ENCODE measurements at places on chromosomes 6 and 20.

GRCh38 chr6:51468704-51469103, 618.7 kb downstream of the PKHD1 start:
- no peak for DNase-seq

DNA sequence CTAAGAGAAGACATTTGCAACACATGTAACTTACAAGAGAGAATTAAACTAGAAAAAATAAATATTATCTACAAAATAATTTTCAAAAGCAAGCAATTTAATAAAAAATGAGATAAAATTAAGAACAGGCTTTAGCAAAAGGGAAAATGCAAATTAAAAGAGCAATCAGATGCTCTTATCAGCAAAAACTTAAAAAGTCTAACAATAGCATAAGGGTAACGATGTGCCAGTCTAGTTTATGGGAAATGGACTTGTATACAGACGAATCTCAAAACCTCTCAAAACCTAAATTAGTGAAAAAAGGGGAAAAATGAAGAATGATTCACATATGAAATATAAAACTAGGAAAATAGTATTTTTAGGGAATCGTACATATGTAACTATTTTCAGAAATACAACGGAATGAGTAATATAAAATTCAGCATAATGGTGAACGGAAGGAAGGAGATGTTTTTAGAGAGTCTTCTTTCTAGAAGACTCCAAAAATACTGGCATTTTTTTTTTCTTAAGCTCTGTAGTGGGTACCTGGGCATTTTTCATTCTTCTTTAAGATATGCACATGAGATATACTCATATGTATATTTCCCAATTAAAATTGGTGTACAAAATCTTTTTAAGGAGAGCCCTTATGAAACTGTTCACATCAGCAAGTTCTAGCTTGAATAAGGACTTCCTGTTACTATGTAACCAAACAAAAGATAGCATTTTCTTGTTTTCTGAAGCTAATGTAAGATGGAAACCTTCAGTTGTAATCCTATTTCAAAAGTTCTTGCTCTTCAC, 927 bp upstream of the MANEA start:
- DNase-seq = no peak

GRCh38 chr20:63128367-63128766, 87.6 kb downstream of the YTHDF1 start:
- DNase-seq = no peak

DNA sequence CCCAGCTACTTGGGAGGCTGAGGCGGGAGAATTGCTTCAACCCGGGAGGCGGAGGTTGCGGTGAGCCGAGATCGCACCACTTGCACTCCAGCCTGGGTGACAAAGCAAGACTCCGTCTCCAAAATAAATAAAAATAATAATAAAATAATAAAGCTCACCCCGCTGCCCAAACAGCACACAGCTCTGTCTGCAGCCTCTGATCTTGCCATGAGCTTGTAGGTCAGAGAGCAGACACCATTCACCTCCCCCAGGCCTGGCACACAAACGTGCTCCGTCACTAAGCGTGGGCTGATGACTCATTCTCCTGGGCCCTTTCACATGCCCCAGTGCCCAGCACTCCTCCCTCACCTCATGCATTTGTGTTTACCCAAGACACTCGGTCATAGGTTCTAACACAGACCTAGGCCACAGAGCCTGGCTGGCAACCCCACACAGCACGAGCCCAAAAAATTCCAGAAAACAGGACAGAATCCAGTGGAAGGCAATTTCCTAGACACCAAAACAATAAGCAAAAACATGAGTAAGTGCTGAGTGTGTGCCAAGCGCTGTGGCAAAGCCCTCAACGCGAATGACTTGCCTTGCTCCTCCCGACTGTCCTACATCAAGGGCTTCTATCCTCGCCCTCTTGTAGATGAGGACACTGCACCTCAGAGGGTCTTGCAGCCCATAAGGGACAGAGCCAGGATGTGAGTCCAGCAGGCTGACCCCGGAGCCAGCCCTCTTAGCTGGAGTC, 18.0 kb downstream of the ATP9A start:
- DNase-seq = peak; percentile 98

GRCh38 chr6:109782491-109782999, 91.4 kb downstream of the FIG4 start:
- no peak for DNase-seq

DNA sequence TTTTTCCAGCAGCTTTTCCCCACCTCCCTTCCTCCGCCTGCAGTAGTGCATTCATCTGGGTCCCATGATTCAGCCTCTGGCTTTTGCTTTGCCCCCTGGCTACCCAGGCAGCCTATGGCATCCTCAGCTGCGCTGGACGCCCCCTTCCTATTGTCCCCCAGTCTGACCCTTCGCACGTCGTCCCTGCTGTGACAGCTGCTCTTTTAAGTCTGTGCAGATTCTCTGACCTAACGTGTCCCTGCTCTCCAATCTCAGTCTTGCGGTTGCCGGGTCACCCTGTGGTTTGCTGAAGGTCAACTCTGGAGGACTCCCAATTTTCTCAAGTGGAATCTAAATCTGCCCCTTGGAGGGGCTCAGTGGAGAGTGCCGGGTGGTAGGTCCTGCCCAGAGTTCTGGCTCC, 294.3 kb downstream of the CDC5L start:
- DNase-seq = peak; percentile 29

GRCh38 chr6:155306958-155307357, 7.3 kb downstream of the TFB1M start:
- no peak for DNase-seq

DNA sequence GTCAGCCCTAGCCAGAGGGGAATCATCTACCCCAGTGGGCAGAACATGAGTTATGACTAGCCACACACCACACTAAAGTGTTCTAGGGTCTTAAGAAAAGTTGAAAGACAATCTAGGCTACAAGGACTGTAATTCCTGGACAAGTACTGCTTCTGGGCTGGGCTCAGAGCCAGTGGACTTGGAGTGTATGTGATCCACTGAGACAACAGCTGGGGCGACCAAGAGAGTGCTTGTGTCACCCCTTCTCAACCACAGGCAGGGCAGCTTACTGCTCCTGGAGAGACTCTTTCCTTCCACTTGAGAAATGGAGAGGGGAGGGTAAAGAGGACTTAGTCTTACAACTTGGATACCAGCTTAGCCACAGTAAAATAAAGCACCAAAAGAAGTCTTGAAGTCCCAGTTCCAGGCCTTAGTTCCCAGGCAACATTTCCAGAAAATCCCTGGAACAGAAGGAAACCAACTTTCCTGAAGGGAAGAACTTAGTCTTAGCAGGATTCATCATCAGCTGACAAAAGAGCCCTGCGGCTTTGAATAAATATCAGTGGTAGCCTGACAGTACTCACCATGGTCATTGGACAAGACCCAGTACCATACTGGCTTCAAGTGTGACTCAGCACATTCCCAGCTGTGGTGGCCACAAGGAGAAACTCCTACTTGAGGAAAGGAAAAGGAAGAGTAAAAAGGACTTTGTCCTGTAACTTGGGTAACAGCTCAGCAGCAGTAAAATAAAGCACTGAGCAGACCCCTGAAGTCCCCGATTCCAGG, 355.1 kb upstream of the ADGRB3 start:
- DNase-seq = no peak

DNA sequence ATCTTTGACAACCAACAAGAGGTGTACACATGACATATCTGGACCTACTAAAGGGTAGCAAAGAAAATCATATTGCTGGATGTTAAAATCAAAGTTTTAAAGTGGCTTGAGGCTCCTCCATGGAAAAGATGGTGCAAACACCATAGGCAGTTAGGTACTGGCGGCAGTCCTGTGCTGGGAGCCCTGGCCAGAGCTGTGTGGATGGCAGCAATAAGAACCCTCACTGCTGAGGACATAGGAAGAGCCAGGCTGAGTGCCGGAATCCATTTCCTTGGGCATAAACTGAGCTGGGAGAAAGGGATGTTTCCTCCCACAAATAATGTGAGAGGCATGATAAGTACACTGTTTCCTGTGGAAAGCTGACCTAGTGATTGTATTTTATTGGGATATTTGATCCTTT, 89.9 kb downstream of the ARID1B start:
- DNase-seq = no peak
